ENCODE measurements at places on chromosomes 6 and 20. TPM values are rescaled to one million over a fixed set of nuclear protein-coding genes. Genes with fewer than 3 reads are reported as not detected.

DNA sequence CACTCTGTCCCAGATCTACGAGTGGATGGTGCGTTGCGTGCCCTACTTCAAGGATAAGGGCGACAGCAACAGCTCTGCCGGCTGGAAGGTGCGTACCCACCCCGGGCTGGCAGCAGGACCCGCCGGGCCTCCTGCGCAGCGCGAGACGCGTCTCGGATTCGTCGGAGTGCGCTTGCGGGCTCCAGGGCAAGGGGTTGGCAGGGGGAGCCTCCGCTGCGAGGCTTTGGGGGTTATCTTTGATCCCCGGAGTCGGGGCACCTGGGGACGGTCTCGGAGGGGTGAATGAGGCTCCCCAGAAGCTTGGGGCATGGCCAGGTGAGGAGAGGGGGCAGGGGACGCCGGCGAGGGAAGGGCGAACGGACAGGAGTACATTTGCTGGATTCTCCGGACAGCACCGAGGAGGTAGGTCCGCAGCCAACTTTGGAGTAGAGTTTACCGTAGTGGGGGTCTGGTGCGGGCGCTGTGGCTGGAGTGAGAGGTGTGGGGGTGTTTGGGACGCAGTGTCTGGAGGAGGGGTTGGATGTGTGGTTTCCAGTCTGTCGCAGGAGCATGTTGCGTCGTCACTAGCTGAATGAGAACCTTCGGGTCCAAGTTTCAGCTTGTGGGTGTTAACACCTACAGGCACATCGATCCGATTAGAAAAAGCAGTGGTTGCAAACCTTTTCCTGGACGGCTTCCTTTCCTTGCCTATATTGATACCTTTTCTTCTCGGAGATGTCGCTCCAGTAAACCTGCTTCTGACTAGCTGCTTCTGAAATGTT, 1.2 kb downstream of the FOXO3 start:
- peaks cover 46% of the 10 kb centered on the region for H3K4me1 ChIP-seq
- peak overlapping the region; percentile 95 for H3K27ac ChIP-seq
- H3K36me3 ChIP-seq, result peaks cover under 1% of the 10 kb centered on the region
- H3K27me3 ChIP-seq, result no peaks in the 10 kb centered on the region
- H3K4me3 ChIP-seq, result peak overlapping the region; percentile 70

DNA sequence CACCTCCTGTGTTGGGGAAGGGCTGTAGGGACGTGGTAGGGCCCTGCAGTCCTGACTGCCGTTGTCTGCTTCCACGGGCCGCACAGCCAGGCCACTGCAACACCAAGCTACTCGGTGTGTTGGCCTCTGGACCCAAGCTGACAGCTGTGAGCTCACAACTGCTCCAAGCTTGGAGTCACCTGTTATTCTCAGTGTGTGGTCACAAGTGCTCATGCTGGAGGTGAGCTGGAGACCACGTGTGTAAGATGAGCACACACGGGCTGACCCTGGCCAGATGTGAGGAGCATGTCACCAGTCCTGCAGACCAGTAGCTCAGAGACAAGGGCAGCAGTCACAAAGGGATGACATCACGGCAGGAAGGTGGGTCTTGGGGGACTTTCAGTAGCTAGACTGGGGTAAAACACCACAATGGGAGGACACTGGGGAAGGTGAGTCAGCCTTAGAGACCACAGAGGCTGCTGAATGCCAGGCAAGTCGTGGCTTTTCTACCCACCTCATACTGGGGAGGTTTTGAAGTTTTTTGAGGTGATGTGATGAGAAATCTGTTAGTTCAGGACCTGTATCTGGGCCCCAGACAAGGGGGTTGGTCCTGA, 87.3 kb downstream of the FAM120B start:
- H3K4me1 ChIP-seq, result no peaks in the 10 kb centered on the region
- H3K27ac ChIP-seq, result no peak overlapping the region
- H3K27me3 ChIP-seq, result no peaks in the 10 kb centered on the region
- H3K36me3 ChIP-seq, result peaks cover 96% of the 10 kb centered on the region

DNA sequence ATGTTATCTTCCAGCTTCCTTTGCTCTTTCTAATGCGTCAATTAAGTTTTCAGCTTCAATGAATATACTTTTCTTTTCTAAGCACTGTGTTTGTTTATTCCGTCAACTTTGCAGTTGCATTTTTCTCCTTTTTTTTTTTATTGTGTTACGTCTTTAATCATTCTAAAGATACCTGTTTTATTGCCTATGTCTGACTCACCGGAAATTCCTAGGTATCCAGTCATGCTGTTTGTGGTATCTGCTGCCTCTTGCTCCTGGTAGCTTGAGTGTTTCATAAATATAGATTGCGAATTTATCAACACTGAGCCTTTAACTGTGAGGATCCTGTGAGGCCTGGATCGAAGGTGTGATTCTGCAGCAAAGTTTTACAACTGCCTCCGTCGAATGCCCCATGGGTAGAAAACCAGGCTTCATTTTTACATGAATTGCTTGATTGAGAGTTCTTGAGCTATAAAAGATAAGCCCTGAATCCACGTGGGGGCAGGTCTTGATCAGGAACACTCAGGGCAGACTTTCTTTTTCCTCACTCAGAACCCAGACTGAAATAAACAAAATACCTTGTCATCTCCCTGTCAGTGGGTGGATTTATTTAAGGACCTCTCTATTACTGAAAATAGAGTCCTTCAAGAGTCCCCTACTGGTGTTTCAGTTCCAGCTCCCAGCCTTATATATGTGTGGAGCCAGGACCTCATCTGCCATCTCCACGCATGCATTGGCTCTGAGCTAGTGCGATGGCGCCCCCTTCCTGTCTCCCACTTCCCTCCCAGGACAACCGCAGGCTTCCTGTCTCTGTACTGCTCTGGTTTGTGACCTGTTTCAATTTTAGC, 60.1 kb upstream of the LRRC1 start:
- no peak overlapping the region for H3K27ac ChIP-seq
- no peaks in the 10 kb centered on the region for H3K36me3 ChIP-seq
- no peak overlapping the region for H3K4me3 ChIP-seq
- no peak for DNase-seq

DNA sequence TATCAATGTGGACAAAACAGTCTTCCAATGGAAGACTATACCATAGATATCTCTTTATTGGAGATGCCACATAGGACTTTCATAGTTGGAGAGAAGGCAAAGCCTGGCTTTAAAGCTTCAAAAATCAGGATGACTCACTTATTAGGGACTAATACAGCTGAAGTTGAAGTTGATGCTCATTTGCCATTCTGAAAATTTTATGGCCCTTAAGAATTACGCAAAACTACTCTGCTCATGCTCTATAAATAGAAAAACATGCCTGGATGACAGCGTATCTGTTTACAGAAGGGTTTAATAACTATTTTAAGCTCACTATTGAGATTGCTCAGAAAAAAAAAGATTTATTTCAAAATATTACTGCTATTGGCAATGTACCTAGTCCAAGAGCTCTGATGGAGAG, 155.5 kb upstream of the DST start:
- H3K27me3 ChIP-seq, result no peaks in the 10 kb centered on the region
- no peaks in the 10 kb centered on the region for H3K36me3 ChIP-seq
- H3K4me1 ChIP-seq, result peaks cover 59% of the 10 kb centered on the region
- H3K27ac ChIP-seq, result peak overlapping the region; percentile 54

DNA sequence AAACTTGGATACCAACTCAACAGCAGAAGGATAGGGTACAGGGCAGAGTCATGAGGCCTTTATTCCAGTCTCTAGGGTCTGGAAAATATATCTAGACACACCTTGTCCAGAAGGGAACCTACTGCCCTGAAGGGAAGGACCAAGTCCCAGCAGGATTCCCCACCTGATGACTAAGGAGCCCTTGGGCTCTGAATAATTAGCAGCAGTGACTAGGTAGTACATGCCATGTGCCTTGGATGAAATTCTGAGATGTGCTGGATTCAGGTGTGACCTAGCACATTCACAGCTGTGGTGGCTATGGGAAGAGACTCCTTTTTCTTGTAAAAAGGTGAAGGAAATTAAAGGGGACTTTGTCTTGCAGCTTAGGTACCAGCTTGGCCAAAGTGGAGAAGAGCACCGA, 364.3 kb upstream of the PTCHD4 start:
- H3K27ac ChIP-seq, result no peak overlapping the region
- H3K4me1 ChIP-seq, result no peaks in the 10 kb centered on the region
- no peaks in the 10 kb centered on the region for H3K27me3 ChIP-seq

- no peaks in the 10 kb centered on the region for H3K36me3 ChIP-seq
- DNase-seq, result no peak
- no peak overlapping the region for H3K4me3 ChIP-seq
- no peak overlapping the region for H3K27ac ChIP-seq
- peaks cover 14% of the 10 kb centered on the region for H3K27me3 ChIP-seq
These were observed 63.3 kb downstream of the GNAS-AS1 start for GRCh38 chr20:58787211-58788005.

DNA sequence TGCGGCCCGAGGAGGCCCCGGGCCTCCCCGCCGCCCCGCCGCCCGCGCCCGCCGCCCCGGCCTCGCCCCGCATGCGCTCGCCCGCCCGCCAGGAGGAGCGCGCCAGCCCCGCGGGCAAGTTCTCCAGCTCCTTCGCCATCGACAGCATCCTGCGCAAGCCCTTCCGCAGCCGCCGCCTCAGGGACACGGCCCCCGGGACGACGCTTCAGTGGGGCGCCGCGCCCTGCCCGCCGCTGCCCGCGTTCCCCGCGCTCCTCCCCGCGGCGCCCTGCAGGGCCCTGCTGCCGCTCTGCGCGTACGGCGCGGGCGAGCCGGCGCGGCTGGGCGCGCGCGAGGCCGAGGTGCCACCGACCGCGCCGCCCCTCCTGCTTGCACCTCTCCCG, 1.5 kb downstream of the FOXQ1 start:
- peaks cover 6% of the 10 kb centered on the region for H3K27me3 ChIP-seq
- peaks cover 20% of the 10 kb centered on the region for H3K4me1 ChIP-seq
- H3K27ac ChIP-seq, result no peak overlapping the region
- no peak overlapping the region for H3K4me3 ChIP-seq

DNA sequence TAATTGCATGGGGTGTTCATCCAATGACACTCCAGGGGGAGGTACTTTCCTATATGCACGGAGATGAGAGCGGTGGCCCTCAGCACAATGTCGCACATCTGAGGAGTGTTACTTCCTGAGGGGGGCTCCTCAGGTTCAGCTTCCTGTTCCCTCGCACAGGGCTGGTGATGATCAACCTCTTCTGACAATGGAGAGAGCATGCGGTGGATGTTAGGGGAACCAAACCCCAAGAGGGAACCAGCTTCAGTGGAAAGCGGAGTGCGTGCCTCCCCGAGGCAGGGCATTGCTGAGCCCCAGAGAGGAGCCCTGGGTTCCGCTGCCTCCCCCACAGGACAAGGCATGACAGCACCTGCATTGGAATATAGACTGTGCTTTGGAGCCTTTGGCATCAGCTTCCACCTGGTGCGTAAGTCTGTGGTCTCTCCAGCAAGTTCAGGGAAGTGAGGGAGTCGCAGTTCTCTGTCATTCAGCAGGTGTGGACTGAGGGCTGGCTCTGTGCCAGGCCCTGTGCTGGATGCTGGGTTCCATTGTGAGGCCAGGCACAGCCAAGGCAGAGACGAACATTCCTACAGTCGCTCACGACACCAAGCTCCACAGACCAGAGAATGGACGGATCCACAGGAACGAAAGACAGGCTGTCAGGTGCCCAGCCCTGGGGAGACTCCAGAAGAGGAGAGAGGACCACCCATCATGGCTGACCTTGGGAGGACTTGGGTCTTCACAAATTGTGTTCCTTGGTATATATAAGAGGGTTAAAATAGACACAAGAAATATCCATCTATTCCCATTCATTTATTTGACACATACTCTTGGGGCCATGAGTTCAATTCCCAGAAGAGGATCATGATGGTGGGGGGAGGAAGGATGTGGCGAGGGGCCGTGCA, 3.9 kb upstream of the ZNF831 start:
- no peak overlapping the region for H3K4me3 ChIP-seq
- no peaks in the 10 kb centered on the region for H3K36me3 ChIP-seq
- DNase-seq, result no peak
- H3K27me3 ChIP-seq, result no peaks in the 10 kb centered on the region
- H3K27ac ChIP-seq, result no peak overlapping the region

- H3K27ac ChIP-seq, result no peak overlapping the region
- H3K4me1 ChIP-seq, result no peaks in the 10 kb centered on the region
- no peaks in the 10 kb centered on the region for H3K27me3 ChIP-seq
These were observed 331.0 kb downstream of the HAO1 start for GRCh38 chr20:7609251-7609650.

GRCh38 chr6:125196613-125197012, 43.0 kb downstream of the TPD52L1 start:
- H3K4me3 ChIP-seq, result no peak overlapping the region
- peaks cover 40% of the 10 kb centered on the region for H3K4me1 ChIP-seq
- H3K36me3 ChIP-seq, result no peaks in the 10 kb centered on the region
- peak overlapping the region; percentile 13 for H3K27ac ChIP-seq
- H3K27me3 ChIP-seq, result no peaks in the 10 kb centered on the region
- DNase-seq, result no peak

- H3K4me1 ChIP-seq, result no peaks in the 10 kb centered on the region
- no peaks in the 10 kb centered on the region for H3K27me3 ChIP-seq
- no peaks in the 10 kb centered on the region for H3K36me3 ChIP-seq
- H3K27ac ChIP-seq, result no peak overlapping the region
- no peak overlapping the region for H3K4me3 ChIP-seq
These were observed 29.8 kb downstream of the AIG1 start for GRCh38 chr6:143090314-143091044.

DNA sequence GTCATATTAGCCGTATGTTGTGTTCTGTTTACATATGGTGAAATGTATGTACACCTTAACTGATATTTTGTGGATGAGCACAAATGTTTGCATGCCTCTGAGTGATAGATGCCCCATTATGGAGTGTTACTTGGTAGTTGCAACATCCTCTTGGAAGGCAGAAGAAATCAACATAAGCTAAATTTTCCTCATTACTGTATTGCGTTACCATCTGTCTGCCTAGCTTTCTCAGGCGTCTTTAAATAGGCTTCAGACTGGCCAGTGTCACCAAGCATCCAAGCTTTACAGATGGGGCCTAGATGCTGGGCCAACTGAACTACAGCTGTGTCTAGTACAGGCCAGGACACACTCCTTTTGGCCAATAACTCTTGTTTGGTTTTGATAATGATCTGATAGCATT, 250.6 kb downstream of the SAMD5 start:
- H3K4me1 ChIP-seq, result no peaks in the 10 kb centered on the region
- H3K36me3 ChIP-seq, result no peaks in the 10 kb centered on the region
- H3K27ac ChIP-seq, result no peak overlapping the region
- no peak for DNase-seq
- no peak overlapping the region for H3K4me3 ChIP-seq
- H3K27me3 ChIP-seq, result no peaks in the 10 kb centered on the region

DPPA5 gene
- total RNA-seq, result not detected

EEF1A2 gene
- total RNA-seq, result not detected

Data from tibial nerve (tissue), 4 donors.